ENCODE measurements at places on chromosomes 4 and X.

GRCh38 chr4:62193761-62194160, 993.6 kb downstream of the ADGRL3 start:
- DNase-seq = no peak

- DNase-seq = no peak
These were observed 203.7 kb upstream of the EMCN start for GRCh38 chr4:100721490-100721889.

GRCh38 chr4:84669201-84669600, 86.3 kb downstream of the CDS1 start:
- DNase-seq = no peak

DNA sequence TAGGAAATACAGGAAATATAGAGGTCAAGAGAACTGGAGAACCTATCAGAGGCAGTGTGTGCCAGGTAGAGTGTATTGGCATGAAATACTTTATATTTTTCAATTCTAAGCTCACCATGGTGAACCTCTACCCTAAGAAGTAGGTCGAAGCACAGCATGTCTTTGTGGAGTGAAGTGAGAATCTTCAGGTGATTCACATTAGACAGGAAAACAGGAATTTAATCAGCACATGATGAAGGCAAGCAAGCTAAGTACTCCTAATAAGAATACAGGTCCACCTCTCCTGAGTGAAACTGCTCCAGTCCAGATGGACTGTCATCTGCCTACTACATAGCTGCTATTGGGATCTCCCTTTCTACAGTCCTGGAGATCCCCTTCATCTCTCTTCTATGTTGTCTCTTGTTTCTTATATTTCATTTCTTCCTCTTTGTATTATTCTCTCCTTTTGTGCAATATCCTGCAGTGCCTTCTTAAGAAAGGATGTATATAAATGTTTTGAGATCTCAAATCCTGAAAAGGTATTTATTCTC, 159.0 kb downstream of the LRBA start:
- DNase-seq = no peak

- no peak for DNase-seq
These were observed 94.3 kb upstream of the FAM47B start for GRCh38 chrX:34848281-34848680.

GRCh38 chrX:136215559-136215958, 35.6 kb downstream of the MAP7D3 start:
- DNase-seq = no peak
